T-helper 17 cell (primary cell): ENCODE measurements at places on chromosomes 7 and 10. TPM values are rescaled to one million over a fixed set of nuclear protein-coding genes. Genes with fewer than 3 reads are reported as not detected.
A peak's percentile ranks its signal among the peaks of the same experiment; 100 is the strongest.

GRCh38 chr10:124244256-124244877 is 151.0 kb upstream of the CHST15 start:
- DNase-seq, result no peak

DNA sequence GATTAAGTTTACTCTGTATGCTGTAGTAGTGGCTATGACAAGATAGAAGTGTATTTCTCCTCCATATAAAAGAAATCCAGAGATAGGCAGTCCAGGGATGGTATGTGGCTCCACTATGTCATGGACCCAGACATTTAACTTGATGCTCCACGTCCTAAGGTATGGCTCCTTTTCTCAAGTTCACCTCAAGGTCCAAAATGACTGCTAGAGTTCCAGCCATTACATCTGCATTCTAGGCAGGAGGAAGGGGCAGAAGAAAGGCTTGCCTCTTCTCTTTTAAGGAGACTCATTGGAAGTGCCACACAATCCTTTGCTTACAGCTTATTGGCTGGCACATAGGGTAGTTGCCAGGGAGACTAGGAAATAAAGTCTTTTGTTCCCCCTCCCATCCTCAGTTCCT is 27.7 kb upstream of the ATXN7L1 start:
- DNase-seq, result no peak

DNA sequence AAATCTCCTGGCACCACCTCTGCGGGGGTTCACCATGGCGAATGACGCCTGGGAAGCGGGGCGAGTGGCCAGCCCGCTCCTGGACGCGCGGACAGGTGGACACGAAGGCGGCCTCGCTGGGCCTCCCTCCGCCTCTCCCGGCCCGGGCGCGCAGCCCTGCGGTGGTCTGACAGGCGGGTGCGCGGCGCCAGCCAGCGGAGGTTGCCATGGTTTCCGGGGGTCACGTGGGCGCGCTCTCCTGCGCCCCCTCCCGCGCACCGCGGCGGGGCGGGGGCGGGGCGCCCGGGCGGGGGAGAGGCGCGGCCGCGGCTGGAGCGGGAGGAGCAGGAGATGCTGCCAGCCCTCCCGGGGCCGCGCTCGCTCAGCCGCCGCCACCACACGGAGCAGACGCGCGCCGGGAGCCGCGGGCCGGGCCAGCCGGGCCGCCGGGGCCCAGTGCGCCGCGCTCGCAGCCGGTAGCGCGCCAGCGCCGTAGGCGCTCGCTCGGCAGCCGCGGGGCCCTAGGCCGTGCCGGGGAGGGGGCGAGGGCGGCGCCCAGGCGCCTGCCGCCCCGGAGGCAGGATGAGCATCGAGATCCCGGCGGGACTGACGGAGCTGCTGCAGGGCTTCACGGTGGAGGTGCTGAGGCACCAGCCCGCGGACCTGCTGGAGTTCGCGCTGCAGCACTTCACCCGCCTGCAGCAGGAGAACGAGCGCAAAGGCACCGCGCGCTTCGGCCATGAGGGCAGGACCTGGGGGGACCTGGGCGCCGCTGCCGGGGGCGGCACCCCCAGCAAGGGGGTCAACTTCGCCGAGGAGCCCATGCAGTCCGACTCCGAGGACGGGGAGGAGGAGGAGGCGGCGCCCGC is at the start of gene PRKAR2B:
Gene PRKAR2B (plus strand): TSS at position 359 of the 848 bp plus-strand sequence. CDS start 203 bp downstream, at position 562.
- DNase-seq, result peak; percentile 73

DNA sequence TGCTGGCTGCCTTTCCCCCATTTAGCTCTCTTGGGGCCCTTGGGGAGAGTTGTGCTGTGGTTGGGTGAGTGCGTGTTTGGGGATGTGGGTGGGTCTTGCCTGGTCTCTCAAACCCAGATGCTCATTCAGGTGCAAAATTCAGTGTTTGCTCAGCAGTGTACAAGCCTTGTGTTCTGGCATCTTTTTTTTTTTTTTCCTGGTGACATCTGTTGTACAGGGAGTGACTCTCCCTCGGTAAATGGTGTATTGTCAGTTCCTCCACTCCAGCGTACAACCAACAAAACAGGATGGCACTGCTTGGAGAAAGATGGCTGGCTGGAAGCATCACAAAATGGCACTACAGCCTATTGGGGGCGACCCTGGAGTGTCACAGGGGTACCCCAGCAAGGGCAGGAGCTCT is 75.5 kb downstream of the LRMDA start:
- DNase-seq, result no peak

DNA sequence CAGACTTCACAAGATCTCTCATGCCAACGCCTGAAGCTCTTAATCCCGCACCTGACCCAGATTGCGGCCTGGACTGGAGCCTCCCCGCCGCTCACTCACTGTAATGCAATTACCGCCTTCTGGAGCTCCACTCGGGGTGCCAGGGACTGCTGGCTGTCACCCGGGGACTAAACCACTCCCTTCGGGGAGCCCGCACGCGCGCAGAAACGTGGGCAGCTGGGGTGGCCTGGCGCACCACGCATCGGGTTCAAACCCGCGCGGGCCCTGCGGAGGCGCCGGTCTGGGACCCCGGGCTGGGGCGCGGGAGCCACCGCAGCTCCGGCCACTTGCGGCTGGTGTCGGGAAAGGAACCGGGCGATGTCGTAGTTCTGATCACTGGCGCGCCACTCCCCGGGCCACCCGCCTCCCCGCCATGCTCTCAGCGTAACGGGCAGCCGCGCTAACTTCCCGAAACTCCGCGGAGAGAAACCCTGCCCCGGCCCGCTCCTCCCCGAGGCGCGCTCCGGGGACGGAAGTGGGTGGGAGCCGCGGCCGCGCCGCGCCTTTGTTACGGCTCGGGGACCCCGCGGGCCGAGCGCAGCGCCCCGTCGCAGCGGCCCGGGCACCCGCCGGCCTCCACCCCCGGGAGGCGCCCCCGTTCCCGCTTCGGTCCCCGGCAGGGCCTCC is 100.3 kb upstream of the SVIL start:
- peak; percentile 35 for DNase-seq

GRCh38 chr10:118868589-118868988 is 113.8 kb upstream of the CACUL1 start:
- DNase-seq, result no peak

DNA sequence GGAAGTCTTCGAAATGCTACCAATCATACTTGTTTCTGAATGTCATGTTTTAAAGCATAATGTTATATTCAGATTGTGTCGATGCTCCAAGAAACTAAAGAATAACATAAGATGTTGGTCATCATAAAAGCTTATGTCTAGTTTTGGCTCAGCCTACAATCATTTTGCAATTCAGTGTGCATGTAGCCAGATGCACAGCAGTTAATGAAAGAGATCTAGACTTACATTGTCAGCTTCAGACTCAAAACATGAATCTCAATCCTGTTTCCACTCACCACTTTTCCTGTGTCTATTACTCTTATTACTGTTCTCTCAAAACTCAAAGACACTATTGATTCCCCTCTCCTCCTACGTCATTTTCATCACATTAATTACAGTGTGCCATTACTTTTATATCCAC is 21.4 kb downstream of the TMEM196 start:
- DNase-seq, result no peak

DNA sequence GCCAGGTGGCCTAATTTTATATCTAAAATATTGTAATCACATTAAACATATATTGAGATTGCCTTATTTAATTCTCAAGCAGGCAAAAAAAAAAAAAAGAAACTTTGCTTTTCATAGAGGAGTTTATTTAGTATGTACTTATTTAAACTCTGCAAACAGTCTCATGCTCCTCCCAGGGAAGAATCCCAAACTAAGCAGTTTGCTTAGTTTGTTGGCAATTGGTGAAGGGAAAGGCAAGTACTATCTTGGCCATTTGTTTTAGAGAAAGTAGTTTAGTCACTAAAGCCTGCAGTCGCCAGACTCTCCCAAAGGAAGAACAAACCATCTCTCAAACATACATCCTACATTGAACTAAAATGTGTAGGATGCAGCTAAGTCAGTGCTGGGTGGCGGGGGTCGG is 226.8 kb downstream of the CDC14C start:
- no peak for DNase-seq

- no peak for DNase-seq
These were observed 325.4 kb upstream of the SEMA3C start for GRCh38 chr7:81244224-81244623.

GRCh38 chr10:44714451-44714850 is 196.7 kb upstream of the TMEM72 start:
- no peak for DNase-seq

- no peak for DNase-seq
These were observed 5.3 kb downstream of the POLR2J start for GRCh38 chr7:102473271-102473991.

DNA sequence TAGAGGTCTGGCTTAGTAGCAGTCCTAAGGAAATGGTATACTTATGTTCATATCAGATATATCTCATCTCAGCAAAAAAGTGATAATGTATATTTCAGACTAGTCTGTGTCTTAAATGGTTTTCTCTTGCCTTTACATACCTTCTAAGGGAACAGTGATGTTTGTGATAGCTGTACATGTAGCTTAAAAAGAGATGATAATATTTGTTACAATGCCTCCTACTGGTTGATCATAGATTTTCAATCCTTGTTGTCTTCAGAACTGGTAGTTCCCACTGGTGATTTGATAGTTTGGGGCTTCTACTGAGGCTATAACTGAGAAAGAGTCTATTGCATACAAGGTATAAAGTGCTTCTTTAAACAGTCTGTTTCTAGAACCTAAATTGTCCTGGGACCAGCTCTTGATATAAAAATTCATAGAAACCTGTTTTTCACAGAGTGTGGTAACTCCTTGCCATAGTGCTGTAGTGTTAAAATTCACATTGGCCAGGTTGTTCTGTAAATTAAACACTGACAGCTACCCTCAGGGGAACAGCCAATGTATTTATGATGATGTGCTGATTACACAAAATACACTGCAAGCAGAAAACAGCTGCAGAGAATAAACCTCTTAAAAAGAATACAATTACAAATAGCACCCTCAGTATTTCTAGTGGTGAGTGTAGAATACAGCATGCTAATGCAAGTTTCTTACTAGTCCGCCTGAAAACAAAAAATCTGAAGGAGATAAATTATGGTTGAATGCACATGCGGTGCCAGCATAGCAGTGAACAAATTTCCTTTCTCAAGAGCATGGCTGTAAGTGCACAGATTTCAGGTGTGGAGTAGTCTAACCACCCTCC is 90.3 kb downstream of the BTRC start:
- no peak for DNase-seq

EGFR gene
- not detected for total RNA-seq

ZNF37A gene
- total RNA-seq, result 18.7 TPM

HABP2 gene
- total RNA-seq, result not detected

CACNB2 gene
- not detected for total RNA-seq

LIPM gene
- total RNA-seq, result not detected

PAXIP1 gene
- total RNA-seq, result 10.6 TPM

SEMA3E gene
- not detected for total RNA-seq

SHTN1 gene
- 2.4 TPM for total RNA-seq

VSTM2A gene
- not detected for total RNA-seq

CTTNBP2 gene
- total RNA-seq, result 0.39 TPM

PNLIPRP3 gene
- not detected for total RNA-seq

PIK3CG gene
- total RNA-seq, result 24.8 TPM
